Stimulated activated CD4-positive, alpha-beta T cell treated with anti-CD3 and anti-CD28 coated beads, Interleukin-4, amount 100 ng/mL, for 48 hours (primary cell): ENCODE measurements at places on chromosomes 2 and 18.

DNA sequence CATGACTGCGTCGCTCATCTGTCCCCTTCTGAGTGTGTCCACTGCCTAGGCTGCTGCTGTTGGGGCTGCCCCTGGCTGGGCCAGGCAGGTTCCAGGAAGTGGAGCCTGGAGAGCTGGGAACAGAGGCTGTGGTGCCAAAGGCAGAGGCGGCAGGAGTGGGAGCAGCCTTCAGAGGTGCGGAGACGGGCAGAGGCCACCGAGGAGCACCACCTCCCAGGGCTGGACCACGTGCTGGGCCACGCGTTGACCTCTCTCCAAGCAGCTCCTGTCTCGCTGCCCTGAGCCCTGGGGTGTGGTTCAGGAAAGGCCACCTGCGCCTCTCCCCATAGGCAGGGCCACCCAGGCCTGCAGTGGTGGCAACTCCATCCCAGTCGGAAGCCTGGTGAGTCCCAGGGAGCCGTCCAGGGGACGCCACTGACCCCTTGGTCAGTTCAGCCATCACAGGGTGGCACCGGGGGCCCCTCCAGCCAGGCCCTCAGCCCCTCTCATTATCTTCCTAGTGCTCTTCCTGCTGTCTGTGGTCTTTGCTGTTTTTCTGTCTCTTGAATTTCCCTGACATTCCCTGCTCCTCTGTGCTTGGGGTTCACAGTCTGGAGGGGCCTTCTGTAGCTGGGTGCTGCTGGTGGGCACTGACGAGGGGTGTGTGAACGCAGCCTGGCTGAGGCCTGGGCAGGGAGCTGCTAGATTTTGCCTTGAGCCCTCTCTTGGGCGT, 122.8 kb upstream of the HS6ST1 start:
- no peak for DNase-seq

DNA sequence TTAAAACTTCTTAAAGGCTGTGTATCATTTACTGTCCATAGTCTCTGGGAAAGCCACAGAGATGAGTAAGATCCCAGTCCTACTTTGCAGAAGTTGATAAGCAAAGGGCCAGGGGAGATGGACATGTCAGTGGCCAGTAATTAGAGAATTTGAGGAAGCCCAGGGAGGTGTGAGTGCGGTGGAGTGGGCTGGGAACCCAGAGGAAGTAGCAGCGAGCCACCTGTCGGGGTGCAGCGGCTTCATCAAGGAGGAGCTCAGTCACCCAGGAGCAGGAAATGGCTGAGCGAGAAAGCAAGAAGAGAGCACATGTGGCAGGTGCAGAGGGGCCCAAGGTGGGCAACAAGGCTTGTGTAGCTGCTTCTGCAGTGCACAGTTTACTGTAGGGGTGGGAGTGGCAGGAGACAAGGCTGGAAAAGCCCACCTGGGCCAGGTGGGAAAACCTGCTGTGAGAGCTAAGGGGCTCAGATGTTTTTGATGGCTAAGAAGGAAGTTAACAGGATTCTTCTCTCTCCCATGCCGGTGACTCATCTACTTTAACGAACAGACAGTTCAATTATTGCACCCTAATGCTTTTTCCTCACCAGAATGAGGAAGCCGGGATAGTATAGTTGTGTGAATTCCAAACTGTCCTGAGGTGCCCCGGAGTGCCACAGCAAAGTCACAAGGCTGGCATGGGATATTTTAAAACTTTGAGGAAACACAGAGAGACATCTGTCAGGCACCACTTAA, 34.8 kb upstream of the MGAT5 start:
- no peak for DNase-seq

- DNase-seq, result no peak
These were observed 7.5 kb downstream of the SMCHD1 start for GRCh38 chr18:2662990-2663389.

GRCh38 chr18:61322265-61322873, 10.9 kb upstream of the CDH20 start:
- DNase-seq, result peak; percentile 36

- no peak for DNase-seq
These were observed 175.2 kb downstream of the TNS1 start for GRCh38 chr2:217827430-217828201.

DNA sequence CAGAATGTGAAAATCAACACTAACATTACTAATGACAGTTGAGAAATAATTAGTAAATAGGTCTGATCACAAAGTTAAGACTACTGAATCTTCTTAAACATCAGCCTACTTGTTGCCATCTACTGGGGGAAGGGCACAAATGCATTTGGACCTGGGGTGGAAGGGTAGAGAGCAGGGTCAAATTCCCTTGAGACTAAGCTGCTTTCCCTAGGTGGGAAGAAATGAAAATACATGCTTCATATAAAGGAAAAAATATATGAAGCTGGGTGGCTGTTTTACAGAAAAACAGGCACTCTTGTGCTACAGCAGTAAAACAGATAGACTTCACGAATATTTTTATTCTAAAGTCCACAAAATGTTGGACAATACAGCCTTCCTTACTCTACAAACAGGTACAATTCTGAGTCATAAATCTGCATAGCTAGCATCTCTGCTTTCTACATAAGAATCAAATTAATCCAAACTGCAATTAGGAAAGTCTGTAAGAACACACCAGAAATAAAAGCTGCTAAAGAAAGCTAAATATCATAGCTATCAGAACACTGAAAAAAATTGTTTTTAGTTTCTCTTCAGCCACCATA, 10.9 kb downstream of the TRIP12 start:
- DNase-seq, result no peak

DNA sequence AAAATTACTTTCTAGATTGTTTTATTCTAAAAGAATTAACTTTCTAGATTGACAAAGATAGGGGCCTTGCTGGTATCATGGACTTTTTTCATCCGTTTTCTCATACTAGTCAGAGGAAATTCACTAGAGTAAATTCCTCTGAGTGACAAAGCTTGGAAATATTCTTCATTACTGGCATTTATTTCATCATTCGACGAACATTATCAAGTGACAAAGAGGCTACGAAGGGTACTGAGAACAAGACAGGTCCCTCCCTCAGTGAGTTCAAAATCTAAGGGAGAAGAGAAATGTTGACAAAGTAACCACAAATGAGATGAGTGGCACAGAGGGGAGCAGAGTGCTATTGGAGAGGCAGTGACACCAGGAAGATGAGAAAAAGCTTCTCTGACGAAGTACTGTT, 4.3 kb downstream of the EPG5 start:
- no peak for DNase-seq

GRCh38 chr2:88081924-88082608, 14.4 kb downstream of the SMYD1 start:
- no peak for DNase-seq

GRCh38 chr2:38581193-38582147, 21.3 kb downstream of the HNRNPLL start:
- no peak for DNase-seq

DNA sequence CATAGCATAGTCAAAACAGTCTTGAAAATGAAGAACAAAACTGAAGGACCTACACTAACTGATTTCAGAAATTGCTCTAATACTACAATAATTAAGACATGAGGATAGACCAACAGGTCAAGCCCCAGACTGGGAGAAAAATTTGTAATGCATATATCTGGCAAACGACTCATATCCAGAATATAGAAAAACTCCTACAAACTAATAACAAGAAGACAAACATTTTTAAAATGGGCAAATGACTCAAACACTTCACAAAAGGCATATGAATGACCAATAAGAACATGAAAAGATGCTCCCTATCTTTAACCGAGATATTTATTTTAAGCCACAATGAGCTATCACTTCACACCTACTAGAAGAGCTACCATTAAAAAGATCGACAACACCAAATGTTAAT, 14.2 kb downstream of the TGFBRAP1 start:
- no peak for DNase-seq

GRCh38 chr18:22685788-22686187, 247.3 kb upstream of the RBBP8 start:
- no peak for DNase-seq

DNA sequence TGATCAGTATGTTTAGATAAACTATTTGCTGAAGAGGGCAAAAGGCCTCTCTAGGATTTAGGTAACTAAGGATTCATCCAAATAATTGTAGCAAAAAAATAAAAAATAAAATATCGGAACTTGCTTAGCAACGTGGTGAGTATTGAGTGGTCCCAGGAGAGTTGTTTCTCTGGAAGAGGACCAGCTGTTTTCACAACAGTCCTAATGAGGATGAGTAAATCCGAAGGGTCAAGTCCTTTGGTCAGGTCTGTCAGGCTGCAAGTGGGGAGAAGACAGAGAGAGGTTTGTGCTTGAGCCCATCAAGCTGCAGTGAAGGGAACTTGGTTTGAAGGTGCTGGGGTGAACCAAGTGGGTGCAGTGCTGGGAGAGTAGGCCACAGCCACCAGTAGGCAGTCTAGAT, 539.2 kb downstream of the SLC4A3 start:
- DNase-seq, result no peak

- no peak for DNase-seq
These were observed 149.9 kb upstream of the RAB6C start for GRCh38 chr2:129829588-129829987.

GRCh38 chr2:241860184-241861078, 1.7 kb upstream of the PDCD1 start:
- no peak for DNase-seq

DNA sequence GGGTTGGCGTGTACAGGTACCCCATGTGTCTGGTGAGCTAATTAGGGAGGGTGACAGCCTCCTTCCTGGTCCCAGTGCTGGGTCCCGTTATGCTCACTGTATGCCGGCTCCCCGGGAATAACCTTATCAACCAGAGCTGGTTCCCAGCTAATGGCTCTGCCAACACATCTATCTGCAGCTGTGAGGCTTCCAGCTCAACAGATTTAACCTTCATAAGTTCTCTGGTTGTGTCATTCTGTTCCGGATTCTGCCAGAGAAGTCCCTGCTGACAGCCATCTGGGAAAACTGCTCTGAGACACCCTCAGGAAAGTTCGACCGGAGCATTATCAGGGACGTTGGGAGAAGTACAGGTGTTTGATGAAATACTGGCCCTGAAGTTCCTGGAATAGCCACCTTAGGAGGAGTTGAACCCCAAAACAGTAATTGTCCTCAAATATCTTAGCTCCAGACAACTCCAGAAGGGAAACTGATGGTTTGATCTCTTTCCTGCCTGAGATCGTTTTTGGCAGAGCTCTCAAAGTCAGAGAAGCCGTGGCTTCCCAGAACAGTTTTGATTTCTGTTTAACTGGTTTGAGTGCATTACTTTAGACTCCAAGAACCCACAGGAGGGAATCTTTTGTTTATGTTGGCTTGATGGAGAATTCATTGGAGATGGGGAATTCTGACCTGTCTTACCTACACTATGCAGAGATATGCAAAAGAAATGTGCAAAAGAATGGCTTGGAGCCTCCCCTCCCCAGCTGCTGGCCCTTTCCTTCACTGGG, 39.4 kb upstream of the TXNDC2 start:
- DNase-seq, result no peak

- no peak for DNase-seq
These were observed 288.2 kb upstream of the CHST9 start for GRCh38 chr18:27473318-27473717.
